ENCODE measurements at places on chromosomes 16 and 17.

GRCh38 chr17:31373150-31374093 lies 18.1 kb upstream of the RAB11FIP4 start:
- peak; percentile 59 for DNase-seq

- DNase-seq, result peak; percentile 95
Observed at GRCh38 chr17:33234930-33235685, 58.0 kb downstream of the ASIC2 start.

DNA sequence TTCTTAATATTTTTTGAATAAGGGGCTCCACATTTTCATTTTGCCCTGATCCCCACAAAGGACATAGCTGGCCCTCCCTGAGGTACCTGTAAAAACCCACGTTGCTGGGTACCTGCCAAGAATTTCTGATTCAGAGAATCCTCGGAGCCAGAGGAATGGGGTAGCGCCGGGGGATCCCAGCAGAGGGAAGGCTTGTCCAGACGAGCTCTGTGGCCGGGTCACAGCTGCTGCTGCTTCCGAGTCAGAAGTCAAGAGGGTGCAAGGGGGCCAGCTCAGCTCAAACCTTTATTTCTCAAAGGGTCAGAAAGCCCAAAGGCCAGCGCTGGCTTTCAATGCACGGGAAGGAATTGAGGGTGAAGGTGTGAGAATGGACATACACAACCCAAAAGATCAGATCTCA lies 68.9 kb upstream of the SDK2 start:
- peak; percentile 48 for DNase-seq

GRCh38 chr16:54326266-54326662 lies 39.7 kb upstream of the IRX3 start:
- DNase-seq, result no peak

- DNase-seq, result no peak
Observed at GRCh38 chr17:57259306-57259705, 3.0 kb downstream of the MSI2 start.

DNA sequence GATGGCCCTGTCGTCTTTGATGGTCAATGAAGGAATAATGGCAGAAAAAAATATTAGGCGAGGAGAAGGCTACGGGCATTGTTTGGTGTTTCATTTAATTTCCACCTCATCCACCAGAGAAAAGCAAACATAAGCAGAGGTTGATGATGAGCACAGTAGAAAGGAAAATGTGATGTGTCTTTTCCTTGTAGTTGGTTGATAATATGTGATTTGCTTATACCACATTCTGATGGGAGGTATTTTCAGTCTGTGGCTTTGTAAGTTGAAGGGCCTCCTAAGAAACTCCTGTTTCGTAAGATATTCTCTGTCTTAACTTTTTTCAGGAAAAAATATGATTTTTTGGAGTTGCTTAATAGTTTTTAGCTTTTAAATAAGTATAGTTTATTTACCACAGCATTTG lies 215.7 kb downstream of the PRKCA start:
- no peak for DNase-seq

- no peak for DNase-seq
Observed at GRCh38 chr17:47712330-47713023, 18.5 kb downstream of the TBKBP1 start.

DNA sequence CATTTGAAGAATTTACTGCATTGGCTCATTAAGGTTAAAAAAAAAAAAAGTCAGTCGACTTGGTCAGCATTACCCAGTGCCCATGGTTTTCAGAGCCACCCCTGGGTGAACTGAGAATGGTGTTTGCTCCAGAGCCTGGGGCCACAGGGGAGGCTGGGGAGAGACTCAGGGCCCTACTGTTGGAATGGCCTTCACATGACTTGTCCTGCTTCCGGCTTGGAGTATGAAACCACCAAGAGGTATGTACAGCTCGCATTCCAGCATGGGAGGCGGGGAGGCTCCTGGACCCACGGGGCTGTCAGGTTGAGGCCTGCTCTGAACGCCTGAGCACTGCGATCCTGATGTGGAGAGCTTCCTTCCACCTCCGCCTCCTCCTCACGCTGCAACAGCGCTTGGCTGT lies 36.8 kb downstream of the MSI2 start:
- DNase-seq, result peak; percentile 98

DNA sequence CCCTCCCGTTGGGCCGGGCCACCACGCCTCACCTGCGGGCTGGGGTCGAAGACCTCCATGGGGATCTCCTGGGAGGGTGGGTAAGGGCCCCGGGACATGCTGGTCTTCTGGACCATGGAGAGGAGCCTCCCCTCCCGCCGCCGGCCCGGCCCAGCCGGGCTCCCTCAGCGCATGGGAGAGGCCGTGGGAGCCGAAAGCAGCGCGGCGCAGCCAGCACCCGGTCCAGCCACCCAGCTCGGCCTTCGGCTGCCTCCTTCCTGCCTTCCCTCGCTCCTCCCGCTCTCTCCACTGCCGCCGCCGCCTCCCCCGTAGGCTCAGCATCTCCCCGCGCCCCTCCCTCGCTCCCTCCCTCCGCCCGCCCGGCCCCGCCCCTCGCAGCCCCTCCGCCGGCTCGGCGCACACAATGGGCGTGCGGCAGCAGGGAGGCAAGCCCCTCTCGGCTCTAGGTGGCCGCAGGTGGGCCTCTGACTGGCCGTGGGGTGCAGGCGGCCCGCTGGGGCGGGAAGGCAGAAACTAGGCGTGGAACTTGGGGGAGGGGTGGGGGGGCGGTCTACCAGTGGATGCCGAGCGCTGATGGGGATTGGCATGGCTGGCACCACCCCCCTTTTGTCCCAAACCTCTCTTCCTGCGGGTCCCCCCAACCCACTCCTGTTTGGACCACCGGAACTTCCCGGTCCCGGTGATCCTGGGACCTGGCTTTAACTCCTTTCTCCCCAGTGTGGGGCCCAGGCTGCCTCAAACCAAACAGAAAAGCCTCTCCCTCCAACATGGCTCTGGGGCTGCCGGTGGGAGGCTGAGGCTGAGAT lies at the start of gene CACNB1:
TSS of gene CACNB1 (minus strand) at position 290 of the 806 bp plus-strand sequence. CDS start at position 116, 174 bp downstream.
- DNase-seq, result peak; percentile 72

DNA sequence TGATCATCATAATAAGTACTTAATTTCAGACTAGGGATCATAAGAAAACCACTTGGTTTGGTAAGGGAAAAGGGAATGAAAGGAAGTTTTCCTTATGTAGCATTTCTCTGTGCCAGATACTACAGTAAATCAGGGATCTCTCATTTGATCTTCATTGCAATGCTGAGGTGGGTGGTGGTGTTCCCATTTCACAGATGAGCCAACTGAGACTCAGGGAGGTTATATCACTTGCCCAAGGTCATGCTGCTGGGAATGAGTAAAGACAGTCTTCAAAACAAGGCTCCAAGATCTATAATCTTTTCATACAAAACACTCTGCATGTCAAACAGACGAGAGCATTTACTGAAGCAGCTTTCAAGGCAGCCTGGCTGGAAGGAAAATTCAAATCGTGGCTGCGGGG lies 124.6 kb downstream of the GP2 start:
- no peak for DNase-seq

- no peak for DNase-seq
Observed at GRCh38 chr17:8979715-8980114, 14.2 kb upstream of the PIK3R5 start.

- no peak for DNase-seq
Observed at GRCh38 chr16:80710918-80711317, 93.5 kb downstream of the CDYL2 start.

- no peak for DNase-seq
Observed at GRCh38 chr16:81321039-81321438, 6.3 kb downstream of the GAN start.

DNA sequence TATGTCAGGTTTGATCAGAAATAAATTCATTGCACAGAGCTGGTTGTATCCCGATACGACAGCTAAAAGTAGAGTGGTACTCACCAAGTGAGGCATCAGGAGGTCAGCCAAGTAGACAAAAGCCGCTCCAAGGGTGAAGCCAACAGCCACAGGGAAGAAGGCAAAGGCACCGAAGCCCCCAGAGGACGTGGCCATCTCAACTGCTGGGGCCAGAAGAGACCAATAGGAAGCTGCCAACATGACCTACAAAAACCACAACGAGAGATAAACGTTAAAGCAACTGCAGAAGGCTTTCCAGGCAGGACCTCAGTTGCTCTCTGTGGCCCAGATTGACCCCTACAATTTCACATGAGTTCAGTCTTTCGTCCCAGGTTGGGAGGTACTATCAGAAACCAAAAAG lies 61.0 kb downstream of the SLC39A11 start:
- no peak for DNase-seq

DNA sequence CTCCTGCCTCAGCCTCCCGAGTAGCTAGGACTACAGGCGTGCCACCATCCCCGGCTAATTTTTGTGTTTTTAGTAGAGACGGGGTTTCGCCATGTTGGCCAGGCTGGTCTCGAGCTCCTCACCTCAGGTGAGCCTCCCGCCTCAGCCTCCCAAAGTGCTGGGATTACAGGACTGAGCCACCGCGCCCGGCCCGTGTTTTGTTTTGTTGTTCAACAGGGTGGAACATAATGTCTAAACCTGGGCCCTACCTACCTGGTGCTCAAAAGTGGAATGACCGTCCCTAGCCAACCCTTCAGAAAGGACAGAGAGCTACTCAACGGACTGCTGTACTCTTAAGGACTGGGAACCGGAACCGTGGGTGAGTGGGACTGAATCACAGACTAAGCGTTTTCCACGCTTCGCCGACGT lies 772 bp upstream of the KIF22 start:
- DNase-seq, result no peak

GRCh38 chr17:14289162-14289561 lies 11.7 kb upstream of the HS3ST3B1 start:
- DNase-seq, result peak; percentile 21

DNA sequence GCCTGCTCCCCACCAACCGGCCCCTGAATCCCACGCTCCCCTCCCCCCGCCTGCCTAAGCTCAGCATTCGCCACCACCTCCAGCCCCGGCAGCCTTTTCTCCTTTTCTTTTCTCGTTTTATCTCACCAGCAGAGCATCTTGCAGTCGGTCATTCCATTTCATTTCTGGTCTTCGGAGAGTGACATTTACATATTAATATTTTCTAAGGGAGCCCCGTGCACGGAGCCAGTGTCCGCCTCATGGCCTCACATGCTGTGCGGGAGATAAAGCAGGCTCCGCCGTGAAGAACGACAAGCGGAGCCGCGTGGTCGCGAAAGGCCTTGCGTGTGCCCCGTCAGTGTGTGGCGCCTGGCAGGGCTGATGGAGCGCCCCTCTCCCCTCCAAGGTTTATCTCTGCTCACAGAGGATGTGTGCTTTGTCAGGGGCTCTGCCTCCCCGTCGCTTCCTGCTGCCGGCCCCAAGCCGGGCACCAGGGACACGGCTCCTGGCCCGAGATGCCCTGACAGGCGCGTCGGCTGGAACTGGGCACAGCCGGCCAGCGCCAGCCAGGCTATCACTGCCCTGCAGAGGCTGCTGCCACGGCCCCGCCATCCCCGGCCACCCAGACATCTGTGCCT lies 95.5 kb upstream of the GSE1 start:
- no peak for DNase-seq

- peak; percentile 38 for DNase-seq
Observed at GRCh38 chr17:74981979-74982662, 5.3 kb upstream of the CDR2L start.

- no peak for DNase-seq
Observed at GRCh38 chr17:40345994-40346764, 18.4 kb downstream of the GJD3 start.

GRCh38 chr17:4710693-4711634 lies 532 bp downstream of the ARRB2 start:
- no peak for DNase-seq

- DNase-seq, result no peak
Observed at GRCh38 chr17:5812590-5812989, 228.3 kb upstream of the NLRP1 start.

- DNase-seq, result no peak
Observed at GRCh38 chr17:67011527-67012175, 32.7 kb upstream of the CACNG1 start.

DNA sequence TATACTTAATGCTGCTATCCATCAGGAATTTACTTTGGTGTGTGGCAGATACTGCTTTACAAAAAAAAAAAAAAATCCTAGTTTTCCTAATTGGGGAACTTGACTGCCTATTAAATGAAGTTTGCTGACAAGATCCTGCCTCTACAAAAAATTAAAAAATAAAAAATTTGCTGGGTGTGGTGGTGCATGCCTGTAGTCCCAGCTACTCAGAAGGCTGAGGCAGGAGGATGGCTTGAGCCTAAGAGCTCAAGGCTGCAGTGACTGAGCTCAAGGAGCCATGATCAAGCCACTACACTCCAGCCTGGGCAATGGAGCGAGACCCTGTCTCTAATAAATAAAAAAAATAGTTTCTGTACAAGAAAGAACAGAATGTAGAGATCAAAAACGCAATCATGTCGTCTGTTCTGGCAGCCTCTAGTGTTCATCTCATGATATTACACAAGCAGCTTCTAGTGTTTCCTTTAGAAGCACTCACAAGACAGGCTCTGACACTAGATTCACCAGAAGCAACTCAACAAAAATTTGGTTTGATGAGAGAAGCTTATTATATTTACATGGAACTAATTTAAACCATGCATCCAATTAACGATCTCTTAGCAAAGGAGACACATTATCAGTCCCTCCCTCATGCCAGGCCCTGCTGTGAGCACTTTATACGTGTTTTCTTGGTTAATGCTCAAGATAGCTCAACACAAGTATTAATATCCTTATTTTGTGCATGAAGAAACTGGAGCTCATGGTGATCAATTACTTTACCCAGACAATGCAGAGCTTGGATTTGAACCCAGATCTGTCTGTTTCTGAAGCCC lies 6.8 kb upstream of the KRTAP17-1 start:
- DNase-seq, result peak; percentile 72

DNA sequence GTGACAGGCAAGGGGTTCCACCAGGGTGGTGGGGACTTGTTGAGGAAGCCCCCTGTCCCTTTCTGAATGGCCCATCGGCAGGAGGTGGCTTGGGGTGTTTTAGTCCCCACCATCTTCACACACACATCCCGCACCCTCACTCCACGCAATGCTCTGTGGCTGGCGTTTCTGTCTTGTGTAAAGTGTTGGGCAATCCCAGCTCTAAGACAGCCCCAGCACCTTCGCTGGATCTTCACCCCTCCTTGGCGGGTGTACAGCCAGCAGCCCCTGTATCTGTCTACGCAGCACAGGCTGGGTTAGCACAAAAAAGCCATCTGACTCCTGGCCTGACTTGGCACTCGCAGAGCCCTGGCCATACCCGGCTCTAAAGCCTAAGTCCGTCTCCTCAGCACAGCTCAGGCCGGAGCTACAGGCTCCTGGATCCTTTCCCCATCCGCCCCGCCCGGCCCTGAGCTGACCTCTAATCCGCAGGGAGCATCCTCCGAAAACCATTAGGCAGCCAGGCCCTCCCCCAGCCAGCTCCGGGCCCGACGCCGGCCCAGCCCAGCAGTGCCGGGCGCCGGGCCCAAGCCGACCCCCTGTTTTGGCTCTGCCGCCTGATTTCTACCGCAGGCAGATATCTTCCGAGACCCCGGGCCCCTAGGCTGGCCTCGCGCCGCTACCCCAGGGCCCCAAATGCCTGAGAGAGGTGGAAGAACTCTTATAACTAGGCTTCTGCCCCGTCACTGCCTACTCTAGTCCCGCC lies 42.4 kb upstream of the TAC4 start:
- DNase-seq, result no peak
